Caco-2 (cell line): ENCODE measurements at places on chromosomes 11 and 22. TPM values are rescaled to one million over a fixed set of nuclear protein-coding genes. Genes with fewer than 3 reads are reported as not detected.
A peak's percentile ranks its signal among the peaks of the same experiment; 100 is the strongest.

The PACSIN3 gene
- 72.8 and 76.7 TPM in 2 replicates for total RNA-seq

The TREH gene
- not detected in 2 replicates for total RNA-seq

The FAM180B gene
- total RNA-seq = not detected in 2 replicates

GRCh38 chr11:217704-218103, 10.2 kb downstream of the RIC8A start:
- no peak overlapping the region for H3K27ac ChIP-seq
- no peaks in the 10 kb centered on the region for H3K27me3 ChIP-seq
- peaks cover 19% of the 10 kb centered on the region for H3K4me1 ChIP-seq
- peaks cover 6% of the 10 kb centered on the region; the same call in 1 of the 2 replicates for H3K36me3 ChIP-seq
- H3K4me3 ChIP-seq = no peak overlapping the region

- H3K4me1 ChIP-seq = peaks cover 20% of the 10 kb centered on the region
- no peak for DNase-seq
- H3K27ac ChIP-seq = no peak overlapping the region
Observed at GRCh38 chr11:93747122-93747521, 5.7 kb downstream of the C11orf54 start.

- DNase-seq = no peak
- no peak overlapping the region for H3K4me3 ChIP-seq
- H3K27ac ChIP-seq = no peak overlapping the region
- no peaks in the 10 kb centered on the region for H3K27me3 ChIP-seq
- H3K36me3 ChIP-seq = no peaks in the 10 kb centered on the region
Observed at GRCh38 chr22:44525941-44526778, 28.1 kb upstream of the RTL6 start.

- peak overlapping the region; percentile 52 for H3K27ac ChIP-seq
- peaks cover 14% of the 10 kb centered on the region for H3K4me1 ChIP-seq
- DNase-seq = no peak
- H3K36me3 ChIP-seq = no peaks in the 10 kb centered on the region
- no peak overlapping the region for H3K4me3 ChIP-seq
- no peaks in the 10 kb centered on the region for H3K27me3 ChIP-seq
Observed at GRCh38 chr11:10407749-10408685, 47.0 kb upstream of the AMPD3 start.

DNA sequence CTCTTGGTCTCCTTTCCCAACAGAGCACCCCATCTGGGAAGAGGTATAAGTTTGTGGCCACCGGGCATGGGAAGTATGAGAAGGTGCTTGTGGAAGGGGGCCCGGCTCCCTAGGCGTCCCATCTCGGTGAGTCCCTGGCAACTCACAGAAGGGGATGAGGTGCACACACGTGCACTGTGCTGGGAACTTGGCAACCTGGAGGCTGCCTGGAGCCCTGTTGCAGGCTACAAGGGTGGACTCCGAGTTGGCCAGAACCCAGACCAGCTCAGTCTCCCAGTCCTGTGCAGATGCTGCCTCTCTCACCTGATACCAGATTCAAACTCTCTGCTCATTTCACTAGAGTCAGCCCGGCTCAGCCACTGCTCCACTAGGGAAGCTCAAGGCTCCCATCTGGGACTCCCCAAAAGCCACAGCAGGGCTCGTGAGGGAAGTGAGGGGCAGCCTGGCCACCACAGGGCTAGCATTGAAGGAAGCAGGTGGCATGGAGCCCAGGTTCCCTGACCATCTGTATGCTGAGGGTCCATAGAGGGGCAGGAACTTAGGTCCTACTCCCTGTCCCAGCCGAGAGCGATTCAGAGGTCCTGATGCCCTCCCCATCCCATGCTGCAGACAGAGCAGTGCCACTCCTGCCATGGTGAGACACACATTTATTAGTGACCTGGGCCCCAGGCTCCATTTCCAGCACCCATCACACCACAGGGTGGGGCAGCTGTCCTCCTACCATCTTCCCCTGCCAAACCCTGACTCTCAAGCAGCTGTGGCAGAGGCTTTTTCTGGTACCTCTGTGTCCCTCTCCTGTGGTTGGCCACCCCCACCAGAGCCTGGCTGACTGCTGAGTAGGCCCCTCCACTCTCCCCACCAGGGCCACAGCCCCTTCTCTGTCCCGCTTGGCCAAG, 4.0 kb downstream of the PRR33 start:
- no peak overlapping the region for H3K4me3 ChIP-seq
- H3K36me3 ChIP-seq = no peaks in the 10 kb centered on the region
- H3K27me3 ChIP-seq = no peaks in the 10 kb centered on the region
- no peak for DNase-seq
- peaks cover 2% of the 10 kb centered on the region; the same call in 1 of the 2 replicates for H3K4me1 ChIP-seq
- no peak overlapping the region for H3K27ac ChIP-seq

DNA sequence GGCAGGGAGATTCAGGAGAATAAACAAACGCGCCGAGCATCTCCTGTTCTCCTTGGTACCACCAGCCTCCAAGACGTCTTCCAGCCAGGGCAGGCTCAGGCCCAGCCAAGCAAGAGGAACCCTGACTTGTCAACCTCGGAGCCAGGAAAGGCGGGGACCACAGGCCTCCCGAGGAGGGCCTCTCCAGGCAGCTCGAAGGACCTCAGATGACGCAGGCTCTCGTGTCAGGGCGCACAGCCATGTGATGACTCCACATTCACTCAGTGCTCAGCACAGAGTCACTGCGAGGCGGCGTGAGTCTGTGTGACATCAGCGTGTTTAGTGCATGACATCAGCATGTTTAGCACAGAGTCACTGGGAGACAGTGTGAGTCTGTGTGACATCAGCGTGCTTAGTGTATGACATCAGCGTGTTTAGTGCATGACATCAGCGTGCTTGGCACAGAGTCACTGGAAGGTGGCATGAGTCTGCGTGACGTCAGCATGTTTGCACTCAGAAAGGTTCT, 241.4 kb downstream of the BRD1 start:
- no peak overlapping the region for H3K27ac ChIP-seq
- no peak overlapping the region for H3K4me3 ChIP-seq
- no peak for DNase-seq
- H3K36me3 ChIP-seq = no peaks in the 10 kb centered on the region
- no peaks in the 10 kb centered on the region for H3K4me1 ChIP-seq
